ENCODE measurements at places on chromosomes 4 and X.

GRCh38 chr4:42306221-42307109, 90.8 kb upstream of the SHISA3 start:
- DNase-seq, result no peak

GRCh38 chr4:21571100-21571499, 377.5 kb downstream of the KCNIP4 start:
- DNase-seq, result no peak

DNA sequence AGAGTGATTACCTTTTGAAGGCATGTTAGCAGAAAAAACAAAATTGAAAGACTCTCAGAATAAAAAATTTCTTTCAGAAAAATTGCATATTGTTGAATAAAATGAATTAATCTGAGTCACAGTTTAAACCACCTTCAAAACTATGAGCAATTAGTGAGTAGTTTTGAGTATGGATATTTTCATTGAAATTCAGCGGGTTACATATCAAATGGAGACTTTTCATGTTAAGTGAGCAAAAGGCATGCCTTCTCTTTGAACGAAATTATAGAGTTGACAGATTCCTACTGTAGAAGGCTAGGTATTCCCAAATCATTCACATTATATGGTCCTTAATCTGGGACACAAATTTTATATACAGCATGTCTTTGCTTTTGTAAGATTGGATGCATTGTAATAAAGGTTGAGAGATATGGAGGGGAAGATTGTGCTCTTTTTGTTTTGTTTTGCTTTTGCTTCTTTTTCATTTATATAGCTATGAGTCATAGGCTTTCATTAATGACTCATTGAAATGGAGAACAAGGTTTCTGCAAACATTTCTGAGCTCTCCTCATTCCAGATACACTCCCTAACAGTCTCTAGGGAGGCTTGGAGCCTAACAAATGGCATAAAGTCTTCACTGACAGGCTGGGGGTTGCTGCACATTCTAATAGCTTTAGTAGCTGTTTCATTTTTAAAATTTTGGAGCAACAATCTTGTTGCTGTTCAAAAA, 21.6 kb downstream of the PCDH18 start:
- DNase-seq, result no peak

DNA sequence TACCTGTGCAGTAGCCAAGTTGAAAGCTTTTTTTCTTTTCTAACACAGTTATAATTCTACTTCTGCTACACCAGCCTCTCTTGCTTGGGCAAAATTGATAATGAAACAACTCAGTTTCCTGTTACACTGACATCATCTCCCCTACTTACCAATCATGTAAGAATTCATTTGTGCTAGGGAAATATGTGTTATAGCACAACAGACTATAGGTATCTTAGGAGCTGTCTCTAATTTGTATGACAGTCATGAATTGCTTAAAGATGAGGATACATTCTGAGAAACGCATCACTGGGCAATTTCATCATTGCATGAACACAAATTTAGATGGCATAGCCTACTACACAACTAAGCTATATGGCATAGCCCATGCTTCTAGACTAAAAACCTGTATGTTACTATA, 246.3 kb upstream of the ANKRD50 start:
- DNase-seq, result no peak

DNA sequence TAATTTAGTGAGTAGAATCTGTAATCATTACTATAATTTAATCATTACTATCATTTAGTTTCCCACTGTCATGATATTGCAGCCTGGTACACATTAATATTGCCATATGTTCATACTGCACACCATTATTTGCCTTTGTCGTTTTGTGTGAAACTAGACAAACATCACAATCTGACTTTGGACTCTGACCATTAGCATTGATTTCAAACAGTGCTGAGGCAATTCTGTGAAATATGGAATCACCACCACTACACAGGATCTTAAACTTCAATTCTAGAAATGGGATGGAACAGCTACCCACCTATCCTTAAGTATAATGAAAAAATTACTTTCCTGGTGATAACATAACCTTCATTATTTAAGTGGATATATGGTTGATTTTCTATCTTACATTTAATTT, 98.3 kb downstream of the SORBS2 start:
- no peak for DNase-seq

Measured in CMK (cell line).